ENCODE measurements at places on chromosomes 2 and 18.

DNA sequence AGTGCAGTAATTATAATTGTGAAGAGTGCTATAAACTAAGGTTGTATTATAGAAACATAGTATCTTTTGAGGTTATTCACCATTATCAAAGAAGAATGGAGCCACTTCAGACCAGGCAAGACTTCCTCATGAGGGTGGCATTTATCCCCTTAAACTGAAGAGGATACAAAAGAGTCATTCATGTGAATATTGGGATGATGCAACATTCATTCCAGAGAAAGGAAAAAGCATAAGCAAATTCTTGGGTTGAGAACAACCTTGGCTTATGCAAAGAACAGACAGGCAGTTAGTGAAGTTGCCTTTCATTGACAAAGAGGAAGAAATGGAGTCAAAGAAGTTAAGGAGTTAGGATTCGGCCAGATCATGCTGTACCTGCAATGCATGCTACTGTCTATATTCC, 682.5 kb downstream of the MBD2 start:
- no peak for DNase-seq

DNA sequence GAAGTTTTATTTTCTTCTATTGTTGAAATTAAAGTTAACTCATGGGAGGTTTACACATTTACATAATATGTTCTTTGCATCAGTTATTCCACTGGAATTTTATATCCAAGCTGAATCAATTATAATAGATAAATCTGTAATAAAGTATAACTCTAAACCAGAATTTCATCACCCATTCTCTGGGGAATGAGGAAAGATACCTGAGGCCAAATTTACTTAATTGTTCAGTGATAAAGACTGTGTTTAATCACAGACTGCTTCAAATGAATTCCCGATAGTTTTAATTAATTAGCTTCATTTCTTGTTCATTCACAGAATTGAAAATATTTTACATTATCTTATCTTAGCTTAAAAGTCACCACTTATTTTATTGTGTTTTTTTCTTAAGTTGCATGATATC, 562.5 kb downstream of the ERBB4 start:
- DNase-seq: no peak

DNA sequence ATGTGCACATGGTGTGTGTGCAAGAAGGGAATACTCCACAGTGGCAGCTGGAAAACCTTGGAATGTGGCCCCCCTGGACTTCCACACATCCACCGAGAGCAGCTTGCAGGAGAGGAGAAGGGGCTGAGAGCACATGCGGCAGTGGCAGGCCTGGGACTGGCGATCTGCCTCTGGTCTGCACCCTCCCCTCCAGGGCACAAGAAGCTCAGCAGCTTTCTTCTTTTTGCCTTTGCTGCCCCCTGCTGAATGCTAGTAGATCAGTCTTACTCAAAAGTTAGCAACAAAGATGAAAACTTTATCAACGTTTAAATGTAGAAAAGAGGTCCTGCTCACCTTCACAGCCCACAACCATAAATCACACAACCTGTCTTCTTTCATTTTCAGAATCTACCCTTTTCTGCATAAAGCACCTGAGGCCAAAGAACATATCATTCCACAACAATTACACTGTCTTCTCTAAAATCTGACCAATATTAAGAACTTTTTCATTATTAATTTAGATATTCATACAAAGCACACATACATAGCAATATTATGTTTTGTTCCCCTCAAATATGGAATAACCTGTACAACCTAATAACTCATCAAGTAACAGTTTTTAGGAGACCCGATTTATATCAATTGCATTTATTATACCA, 34.6 kb downstream of the TGFBRAP1 start:
- peak; percentile 81 for DNase-seq

DNA sequence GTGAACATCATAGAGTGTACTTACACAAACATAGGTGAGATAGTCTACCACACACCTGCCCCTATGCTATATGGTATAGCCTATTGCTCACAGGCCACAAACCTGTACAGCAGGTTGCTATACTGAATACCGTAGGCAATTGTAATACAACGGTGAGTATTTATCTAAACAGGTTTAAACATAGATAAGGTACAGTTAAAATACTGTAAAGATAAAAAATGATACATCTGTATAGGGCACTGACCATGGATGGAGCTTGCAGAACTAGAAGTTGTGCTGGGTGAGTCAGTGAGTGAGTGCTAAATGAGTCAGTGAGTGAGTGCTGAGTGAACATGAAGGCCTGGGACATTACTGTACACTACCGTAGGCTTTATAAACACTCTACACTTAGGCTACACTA, 267.0 kb upstream of the HS6ST1 start:
- DNase-seq: no peak

DNA sequence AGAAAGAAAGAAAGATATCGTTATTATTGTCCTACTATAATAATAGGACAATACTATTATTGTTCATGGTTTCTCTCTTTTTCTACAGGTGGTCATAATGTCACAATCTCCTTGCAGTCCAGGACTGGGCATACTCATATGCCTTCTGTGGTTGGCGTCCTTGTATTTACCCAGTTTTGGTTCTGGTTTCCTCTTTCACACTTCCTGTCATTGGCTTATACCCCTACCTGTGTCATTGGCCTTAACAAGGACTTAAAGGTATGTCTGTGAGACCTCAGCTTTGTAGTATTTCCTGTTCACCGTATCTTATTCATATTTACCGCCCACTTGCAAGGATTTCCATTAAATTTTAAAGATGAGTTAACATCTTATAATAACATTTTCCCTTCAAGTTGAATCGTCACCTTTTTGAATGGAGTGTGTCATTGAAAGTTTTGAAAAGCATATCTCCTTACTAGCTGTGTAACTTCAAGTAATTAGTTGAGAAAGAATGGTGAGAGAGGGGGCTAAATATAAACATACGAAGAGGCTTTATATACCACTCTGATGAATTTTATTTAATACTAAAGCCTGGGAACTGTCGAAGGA, 36.5 kb upstream of the HTR2B start:
- no peak for DNase-seq

DNA sequence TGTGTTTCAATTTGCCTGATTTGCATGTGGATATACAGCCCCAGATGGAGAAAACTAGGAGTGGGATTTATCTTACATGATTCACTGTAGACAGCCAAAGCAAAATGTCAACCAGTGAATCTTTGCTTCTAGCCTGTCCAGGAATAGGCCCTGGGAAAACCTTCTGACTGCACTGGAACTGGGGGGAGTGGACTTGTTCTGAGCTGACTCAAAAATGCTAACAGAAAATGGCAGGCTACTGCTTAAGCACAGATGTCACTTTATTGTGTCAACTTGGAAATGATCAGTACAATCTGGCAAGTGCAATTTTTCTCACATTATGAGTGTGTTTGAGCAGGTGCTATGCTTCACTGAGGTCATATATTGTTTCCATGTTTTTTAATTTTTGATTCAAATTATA, 593.7 kb downstream of the NRXN1 start:
- no peak for DNase-seq

DNA sequence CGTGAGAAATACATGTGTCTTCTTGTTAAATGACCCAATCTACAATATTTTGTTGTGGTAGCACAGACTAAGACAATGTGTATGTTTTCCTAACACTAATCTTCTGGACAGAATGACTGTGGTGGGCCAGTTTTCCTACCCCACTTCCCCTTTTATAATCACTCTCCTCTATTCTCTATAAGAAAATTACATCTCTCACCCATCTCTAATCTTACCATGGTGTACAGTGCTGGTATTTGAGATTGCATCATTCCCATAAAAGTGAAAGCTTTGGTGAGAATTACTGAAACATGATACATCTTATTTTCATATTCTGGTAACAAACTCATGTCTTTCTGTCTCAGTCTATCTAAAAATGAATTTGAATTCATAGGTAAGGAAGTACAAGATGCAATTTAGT, 40.5 kb downstream of the CAVIN2 start:
- no peak for DNase-seq

- DNase-seq: no peak
Observed at GRCh38 chr2:138078153-138078552, 113.9 kb downstream of the HNMT start.

DNA sequence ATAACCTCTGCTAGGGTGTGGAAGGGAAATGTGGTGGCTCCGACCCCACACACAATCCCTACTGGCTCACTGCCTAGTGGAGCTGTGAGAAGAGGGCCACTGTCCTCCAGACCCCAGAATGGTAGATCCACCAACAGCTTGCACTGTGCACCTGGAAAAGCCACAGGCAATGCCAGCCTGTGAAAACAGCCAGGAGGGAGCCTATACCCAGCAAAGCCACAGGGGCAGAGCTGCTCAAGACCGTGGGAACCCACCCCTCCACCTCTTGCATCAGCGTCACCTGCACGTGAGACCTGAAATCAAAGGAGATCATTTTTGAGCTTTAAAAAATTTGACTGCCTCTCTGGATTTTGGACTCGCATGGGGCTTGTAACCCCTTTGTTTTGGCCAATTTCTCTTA, 249.0 kb upstream of the CDH2 start:
- DNase-seq: no peak

GRCh38 chr2:152594022-152594766, 123.1 kb downstream of the PRPF40A start:
- DNase-seq: no peak

DNA sequence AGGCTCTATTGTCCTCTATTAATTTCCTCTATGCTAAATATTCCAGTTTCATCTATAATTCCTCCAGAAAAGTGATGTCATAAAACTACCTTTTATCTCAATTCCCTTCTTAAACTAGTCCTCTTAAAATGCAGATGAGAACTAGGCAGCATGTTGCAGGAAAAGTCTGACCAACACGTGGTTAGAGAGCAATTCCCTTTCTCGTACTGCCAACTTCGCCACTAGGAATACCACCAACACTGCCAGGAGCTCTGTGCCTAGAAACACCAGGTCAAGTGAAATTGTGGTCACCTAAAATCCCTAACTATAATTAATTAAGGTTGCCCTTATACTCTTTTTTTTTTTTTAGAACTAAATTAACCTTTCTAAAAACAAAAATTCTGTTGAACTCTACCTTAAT, 127.7 kb downstream of the PPP1R1C start:
- no peak for DNase-seq

DNA sequence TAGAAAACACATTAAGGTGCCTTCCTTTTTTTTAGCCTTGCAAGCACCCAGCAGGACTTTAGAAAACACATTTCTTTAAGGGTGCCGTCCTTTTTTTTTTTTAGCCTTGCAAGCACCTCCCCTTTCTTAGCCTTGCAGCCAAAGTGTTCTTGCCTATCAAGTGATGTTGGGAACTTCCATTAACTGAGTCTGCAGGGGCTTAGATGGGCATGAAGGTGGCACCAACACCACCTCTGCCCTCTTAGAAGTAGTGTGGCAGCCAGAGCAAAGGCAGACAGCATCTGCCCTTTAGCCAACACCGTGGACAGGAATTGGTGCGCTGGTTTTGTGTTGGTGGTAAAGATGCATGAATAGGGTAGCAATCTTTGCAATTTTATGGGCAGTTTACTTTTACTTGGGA, 211.6 kb upstream of the SP5 start:
- no peak for DNase-seq

DNA sequence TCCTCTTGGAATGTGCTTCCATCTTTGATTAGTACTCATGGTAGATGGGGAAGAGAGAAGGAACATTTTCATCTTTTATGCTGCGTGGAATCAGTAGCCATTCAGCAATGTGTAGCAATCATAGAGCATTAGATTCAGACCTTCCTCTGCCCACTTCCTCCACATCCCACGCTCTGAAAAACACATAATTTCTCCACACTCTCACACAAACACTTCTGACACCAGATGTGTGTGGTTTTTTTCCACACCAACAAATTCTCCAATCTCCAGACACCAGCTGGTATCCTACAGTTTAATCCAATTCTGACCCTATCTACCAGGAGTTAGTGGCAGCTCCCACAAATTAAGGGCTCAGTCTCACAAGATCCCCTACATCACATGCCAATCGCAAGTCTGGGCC, 103.3 kb downstream of the AOX1 start:
- DNase-seq: no peak

GRCh38 chr2:172928756-172929155, 146.9 kb upstream of the MAP3K20 start:
- no peak for DNase-seq

DNA sequence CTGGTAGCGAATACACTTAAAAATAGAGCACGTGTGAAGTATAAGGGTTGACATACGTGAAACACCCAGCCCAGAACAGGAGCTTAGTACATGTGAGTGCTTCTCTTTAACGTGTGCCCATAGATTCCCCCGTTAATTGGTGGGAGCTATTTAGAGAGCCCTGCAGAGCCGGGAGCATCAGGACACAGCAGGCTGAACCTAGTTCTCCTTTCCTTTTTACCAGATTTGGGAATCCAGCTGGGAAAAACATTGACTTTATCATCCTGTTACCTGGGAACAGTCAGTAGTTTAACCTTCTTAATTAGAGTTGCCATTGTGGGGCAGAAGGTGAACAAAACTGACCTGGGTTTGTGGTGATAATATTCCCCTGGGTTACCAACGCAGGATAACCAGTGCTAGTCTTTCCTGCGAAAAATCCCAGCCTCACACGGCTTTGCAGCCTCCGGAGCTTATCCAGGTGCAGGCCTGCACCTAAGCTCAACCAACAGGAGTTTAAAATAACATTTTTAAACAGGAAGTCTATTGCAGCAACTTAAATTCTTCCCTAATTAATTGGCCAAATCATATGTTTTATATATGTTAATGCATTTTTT, 78.1 kb upstream of the SPTBN1 start:
- no peak for DNase-seq

GRCh38 chr2:234278556-234279255, 218.2 kb downstream of the ARL4C start:
- DNase-seq: no peak

GRCh38 chr18:61582202-61582710, 249.0 kb downstream of the CDH20 start:
- DNase-seq: no peak

DNA sequence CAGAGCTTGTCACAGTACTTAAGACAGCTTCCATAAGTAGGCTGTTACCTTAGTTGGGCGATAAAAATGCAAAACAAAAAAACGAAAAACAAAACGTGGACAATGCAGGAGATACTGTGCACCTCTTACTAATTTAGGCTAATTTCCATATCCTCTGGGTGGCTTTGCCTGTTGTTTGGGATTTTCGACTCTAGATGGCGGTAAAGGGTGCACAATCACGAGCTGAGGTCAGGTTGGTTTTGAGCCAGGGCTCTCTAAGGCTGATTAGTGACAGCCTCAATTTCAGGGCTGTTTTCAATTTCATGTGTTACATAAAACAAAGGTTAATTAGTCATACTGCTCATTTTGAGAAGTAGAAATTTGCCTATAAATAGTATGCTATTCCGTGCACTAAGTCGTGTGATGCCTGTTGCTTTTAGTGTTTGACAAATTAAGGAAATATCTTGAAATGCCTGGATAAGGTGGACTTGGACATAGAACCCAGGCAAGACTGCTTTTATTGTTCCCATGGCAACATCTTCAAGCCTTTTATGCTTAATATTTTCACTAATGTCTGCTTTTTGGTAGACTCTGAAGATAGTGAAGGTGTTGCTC, 493.1 kb downstream of the SOCS6 start:
- DNase-seq: peak; percentile 36

DNA sequence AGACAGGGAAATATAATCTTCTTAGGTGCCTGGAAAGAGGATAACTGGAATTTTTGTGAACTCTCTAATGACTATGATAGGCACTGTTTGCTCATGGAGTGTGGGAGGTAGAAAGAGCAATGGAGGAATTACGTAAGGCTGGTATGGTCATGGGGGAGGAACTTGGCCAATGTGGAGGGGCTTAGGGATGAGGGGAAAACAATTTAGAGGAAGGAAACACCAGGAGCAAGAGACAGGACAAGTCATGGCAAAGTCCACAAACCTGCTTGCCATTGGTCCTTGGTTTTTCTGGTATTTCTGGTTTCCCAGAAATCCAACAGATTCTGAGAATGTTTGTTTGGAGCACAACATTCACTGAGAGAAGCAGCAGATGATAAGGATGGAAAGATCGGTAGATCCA, 274.2 kb downstream of the DYSF start:
- DNase-seq: no peak

- no peak for DNase-seq
Observed at GRCh38 chr18:7950380-7951136, 383.4 kb downstream of the PTPRM start.

Measured in HEK293T (cell line).